ENCODE measurements at places on chromosomes 16 and 17.
A peak's percentile ranks its signal among the peaks of the same experiment; 100 is the strongest.

GRCh38 chr16:56423584-56424403 lies 1.6 kb downstream of the AMFR start:
- no peak for DNase-seq

DNA sequence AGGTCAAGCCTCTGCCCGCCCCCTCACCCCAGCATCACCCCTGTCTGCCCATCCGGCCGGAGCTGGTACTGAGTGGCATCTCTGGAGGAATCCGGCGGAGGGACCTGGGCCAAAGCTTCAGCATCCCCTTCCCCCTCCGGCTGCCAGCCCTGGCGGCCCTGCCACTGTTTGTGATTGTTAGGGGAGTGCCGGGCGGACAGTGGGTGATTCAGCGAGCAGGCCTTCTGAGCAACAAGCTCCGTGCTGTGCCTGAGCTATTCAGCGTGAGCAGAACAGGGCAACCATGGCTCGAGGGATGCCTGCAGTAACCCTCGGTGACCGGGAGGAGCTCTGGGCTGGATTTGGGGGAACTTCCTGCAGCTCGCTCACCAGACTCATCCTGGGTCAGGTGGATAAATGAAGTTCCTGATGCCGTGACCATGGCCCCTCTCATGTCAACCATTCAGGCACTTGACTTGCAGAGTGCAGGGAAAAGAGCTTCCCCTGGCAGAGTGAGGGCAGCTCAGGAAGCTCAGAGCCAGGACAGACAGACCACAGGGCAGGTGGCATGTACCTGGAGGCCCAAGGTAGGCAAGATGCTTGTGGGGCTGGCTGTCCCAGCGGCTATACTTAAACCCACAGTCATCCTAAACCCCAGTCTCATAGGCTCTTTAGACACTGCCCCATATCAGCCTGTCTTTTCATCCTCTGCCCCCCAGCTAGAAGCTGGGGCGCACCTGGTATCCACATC lies 24.3 kb upstream of the MLKL start:
- DNase-seq = no peak

DNA sequence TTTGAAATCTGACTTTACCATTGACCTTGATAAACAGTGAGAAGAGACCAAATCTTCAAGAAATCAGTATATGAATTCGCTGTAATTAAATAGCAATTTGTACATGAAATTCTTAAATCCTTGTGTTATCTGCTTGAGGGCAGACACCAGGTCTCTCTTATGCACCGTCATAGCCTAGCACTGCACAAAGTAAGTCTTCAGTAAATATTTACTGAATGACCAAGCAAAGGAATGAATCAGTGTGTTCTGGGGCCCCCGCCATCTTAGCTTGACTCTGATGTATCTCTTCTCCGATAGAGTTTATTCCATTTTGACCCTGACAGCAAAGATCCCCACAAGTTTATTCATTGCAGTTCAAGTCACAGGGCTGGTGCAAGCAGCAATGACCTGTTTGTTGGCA lies 328.0 kb downstream of the TMEM114 start:
- DNase-seq = no peak

DNA sequence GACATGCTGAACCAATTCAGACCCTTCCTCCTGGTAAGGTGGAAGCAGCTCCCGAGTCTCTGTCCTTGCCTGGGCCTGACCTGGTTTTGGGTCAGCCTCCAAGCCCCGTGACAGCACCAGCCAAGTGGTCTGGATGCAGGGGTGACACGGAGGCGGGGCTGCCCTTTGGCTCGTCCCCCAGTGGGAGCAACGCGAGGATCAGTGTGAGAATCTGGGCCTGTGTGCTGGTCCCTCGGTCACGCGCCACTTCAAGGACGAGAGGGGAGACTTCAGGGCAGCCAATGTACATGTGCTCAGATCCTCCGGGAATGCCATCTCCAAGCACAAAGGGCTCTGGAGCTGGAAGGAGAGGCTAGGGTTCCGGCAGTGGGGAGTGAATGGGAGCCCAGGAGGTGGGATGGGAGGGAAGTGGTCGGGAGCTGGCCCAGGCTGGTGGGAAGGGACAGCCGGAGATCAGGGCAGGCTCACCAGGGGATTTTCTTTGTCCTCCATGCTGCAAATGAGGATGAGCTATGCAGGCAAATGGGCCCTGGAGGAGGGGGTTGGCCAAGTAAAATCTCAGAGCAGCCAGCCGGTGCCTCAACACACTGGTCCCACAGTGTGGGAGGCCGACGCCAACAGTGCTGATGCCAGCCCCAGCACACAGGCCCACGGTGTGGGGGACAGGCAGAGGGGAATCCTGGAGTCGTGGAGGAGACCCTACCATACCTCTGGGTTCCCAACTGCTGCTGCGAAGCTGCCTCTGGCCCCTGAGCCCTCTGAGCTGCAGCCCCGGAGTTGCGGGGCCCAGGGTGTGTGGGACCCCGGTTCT lies 4.2 kb upstream of the NDRG4 start:
- no peak for DNase-seq

DNA sequence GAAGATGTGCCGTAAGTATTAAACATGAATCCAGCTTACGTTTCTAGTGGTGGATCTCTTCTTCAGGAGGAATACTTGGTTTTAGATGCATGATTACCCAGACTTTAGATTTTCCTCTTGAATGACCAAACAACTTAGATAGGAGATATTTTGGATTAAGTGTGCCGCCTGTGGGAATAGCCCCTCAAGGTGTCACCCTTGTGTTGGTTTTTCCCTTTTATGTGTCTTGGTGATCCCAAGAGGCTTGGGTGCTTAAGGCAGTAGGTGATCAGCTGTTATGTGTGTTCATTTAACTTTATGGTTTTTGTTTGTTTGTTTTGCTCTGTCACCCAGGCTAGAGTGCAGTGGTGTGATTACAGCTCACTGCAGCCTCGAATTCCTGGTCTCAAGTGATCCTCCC lies 115.1 kb downstream of the PPM1E start:
- DNase-seq = no peak

- peak; percentile 75 for DNase-seq
Observed at GRCh38 chr16:10579965-10580882, at the start of gene EMP2. EMP2 (minus strand) TSS chr16:10580598; CDS start chr16:10547617, 32,981 bp downstream.

- peak; percentile 39 for DNase-seq
Observed at GRCh38 chr16:50173316-50173715, 20.2 kb downstream of the TENT4B start.

DNA sequence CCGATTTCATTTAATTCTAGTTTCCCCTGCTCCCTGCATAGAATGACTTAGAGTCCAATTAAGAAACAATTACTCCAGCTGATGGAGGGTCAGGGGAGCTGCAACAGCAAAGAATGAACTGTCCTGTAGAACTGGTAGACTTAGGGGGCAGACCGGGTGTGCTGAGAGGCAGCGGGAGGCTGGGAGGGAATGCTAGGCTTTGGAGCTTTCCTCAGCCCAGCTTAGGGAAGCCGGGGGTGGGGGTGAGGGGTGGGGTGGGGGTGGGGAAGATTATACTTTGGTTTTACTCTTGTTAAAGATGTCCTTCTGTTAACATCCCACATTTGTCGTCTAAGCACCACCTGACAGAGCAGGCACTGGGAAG lies 458.6 kb upstream of the ASIC2 start:
- DNase-seq = no peak

DNA sequence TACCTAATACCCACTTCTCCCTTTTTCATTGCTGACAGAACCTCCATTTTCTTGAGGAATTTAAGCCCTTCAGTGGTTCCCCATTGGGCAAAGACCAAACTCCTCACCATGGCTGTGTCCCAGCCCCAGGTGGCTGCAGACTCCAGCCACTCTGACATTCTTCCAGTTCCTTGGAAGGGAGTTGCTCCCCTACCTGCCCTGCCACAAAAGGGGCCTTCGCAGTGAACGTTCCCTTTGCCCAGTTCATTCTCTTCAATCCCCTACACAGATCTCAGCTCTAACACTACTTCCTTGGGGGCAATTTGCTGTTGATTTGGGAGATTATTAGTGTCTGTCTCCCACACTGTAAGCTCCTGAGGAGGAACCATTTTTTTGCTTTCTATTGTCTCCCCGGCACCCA lies 3.2 kb upstream of the AKTIP start:
- no peak for DNase-seq

GRCh38 chr16:77690416-77690815 lies 31.9 kb upstream of the NUDT7 start:
- no peak for DNase-seq
